ENCODE measurements at places on chromosomes 7 and 10. TPM values are rescaled to one million over a fixed set of nuclear protein-coding genes. Genes with fewer than 3 reads are reported as not detected.

The AGAP9 gene
- total RNA-seq: 4.2 TPM

The ECHS1 gene
- 58.6 TPM for total RNA-seq

The PLAU gene
- 2.5 TPM for total RNA-seq

The GDF2 gene
- not detected for total RNA-seq

DNA sequence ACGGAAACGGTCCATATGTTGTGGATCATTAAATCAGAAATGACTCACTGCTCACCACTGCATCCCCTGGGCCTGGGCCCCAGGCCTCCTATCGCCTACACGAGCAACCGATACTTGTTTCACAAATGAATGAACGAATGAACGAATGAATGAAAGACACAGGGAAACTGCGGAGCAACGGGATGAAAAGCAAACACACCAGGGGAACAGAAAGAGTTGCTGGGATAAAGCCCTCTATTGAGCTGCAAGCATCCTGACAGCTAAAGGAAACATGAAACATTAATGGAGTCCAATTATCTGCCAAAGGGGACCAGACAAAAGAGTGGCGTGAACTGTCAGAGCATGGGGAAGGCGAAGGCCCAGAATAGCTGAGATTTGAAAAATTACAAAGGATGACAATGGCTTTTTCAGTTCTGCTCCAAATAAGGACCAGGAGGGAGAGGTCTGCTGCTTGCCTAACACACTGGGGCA, 92.1 kb downstream of the GRB10 start:
- DNase-seq: no peak

GRCh38 chr7:46357290-46357689, 436.2 kb upstream of the IGFBP3 start:
- DNase-seq: no peak

GRCh38 chr10:97701438-97702069, 12.0 kb upstream of the MARVELD1 start:
- DNase-seq: no peak

DNA sequence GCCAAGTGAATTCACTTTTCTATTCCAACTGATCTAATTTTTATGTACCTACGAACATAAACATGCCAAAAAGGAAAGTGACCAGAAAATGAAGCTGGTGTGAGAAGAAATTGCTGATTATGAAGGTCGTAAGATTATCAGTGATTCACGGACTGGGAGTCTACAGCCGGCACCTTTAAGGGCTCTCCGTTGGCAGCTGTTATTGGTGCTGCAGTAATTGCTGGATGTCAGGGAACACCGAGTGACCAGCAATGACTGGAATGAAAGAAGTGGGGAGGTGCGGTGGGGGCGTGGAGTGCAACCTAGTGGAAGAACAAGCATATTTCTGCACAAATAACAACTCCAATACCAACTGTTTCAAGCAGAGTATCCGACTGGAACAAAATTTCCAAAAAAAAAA, 109.8 kb upstream of the TARP start:
- no peak for DNase-seq

DNA sequence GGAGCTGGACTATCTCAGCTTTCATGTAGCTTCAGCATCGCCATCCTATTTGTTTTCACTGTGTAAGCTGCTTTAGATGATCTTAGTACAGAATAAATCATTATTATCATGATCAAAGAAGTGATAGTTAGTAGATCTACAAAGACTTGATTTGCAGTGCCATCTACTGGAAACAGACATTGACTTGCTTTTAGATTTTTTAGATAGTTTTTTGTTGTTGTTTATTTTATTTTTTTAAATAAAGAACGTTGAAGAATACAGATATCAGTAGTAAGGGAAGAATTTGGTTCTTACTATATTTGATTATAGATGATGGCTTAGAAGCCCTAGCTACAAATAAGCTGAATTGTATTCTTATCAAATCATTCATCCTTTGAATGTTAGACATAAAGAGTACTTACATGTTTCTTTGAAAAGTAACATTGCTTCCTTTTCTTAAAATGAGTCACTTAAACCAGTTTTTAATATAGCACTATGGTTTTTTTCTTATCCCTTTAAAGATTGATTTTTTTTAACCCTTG, 6.3 kb upstream of the SFMBT2 start:
- DNase-seq: no peak

DNA sequence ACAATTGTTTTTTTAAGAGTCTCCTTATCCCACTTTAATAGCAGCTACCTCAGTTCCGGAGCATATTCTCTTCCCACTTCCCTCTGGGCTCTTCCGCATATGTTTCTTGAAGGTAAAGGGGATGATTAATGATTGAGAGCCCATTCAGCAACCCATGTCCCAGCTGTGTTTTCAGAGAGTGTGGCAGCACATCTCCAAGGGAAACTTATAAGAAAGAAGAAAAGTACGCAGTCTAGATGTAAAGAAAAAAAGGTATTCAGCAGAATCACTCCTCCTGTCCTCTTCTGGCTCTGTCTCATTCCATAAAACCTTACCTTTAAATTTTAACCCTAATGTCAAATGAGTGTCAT, 9.7 kb upstream of the ANKRD7 start:
- DNase-seq: no peak

GRCh38 chr10:113115556-113115955, 165.5 kb downstream of the TCF7L2 start:
- no peak for DNase-seq

Data from sigmoid colon (tissue), 7 donors.